ENCODE measurements at places on chromosomes 7 and 10. TPM values are rescaled to one million over a fixed set of nuclear protein-coding genes. Genes with fewer than 3 reads are reported as not detected.

The SLC18A3 gene
- not detected for total RNA-seq

The OSBPL3 gene
- 40.7 TPM for total RNA-seq

The MYOF gene
- 126 TPM for total RNA-seq

The KLLN gene
- total RNA-seq: 0.66 TPM

The GRID2IP gene
- not detected for total RNA-seq

The COL1A2 gene
- 2,752 TPM for total RNA-seq

The AKR1C8 gene
- total RNA-seq: not detected

The RNLS gene
- total RNA-seq: 10.1 TPM

The CAPZA2 gene
- 83.2 TPM for total RNA-seq

The NACAD gene
- 1.3 TPM for total RNA-seq

The GDF2 gene
- total RNA-seq: 0.14 TPM

Data from placental pericyte (primary cell).